Dorsolateral prefrontal cortex (tissue), 122 donors: ENCODE measurements at places on chromosomes 5 and 9. TPM values are rescaled to one million over a fixed set of nuclear protein-coding genes. Genes with fewer than 3 reads are reported as not detected.

Gene SPATA31A3
- total RNA-seq = not detected

Gene SLC44A1
- total RNA-seq = 105 TPM

Gene SERF1A
- total RNA-seq = 2.6 TPM

Gene EQTN
- total RNA-seq = 1.4 TPM

Gene NR5A1
- not detected for total RNA-seq

Gene PCDHB8
- 5.7 TPM for total RNA-seq

Gene RAB14
- total RNA-seq = 85.2 TPM

Gene ADAMTSL2
- total RNA-seq = 20.7 TPM

Gene CXXC5
- total RNA-seq = 107 TPM

Gene UBLCP1
- total RNA-seq = 38.7 TPM

Gene PCDHGA10
- total RNA-seq = 11.9 TPM

Gene ENG
- 10.8 TPM for total RNA-seq

Gene PCDHB15
- 9.7 TPM for total RNA-seq

Gene TMEM252
- not detected for total RNA-seq

Gene DRD1
- 9.8 TPM for total RNA-seq

Gene PCDHA1
- 1.6 TPM for total RNA-seq

Gene SHOC1
- not detected for total RNA-seq

Gene ZNF782
- 16.7 TPM for total RNA-seq

Gene CCDC187
- not detected for total RNA-seq

Gene SPINK6
- not detected for total RNA-seq

Gene ORM2
- total RNA-seq = not detected

Gene CA9
- total RNA-seq = not detected

Gene TLR4
- 19.8 TPM for total RNA-seq

Gene DDX4
- 1.0 TPM for total RNA-seq

Gene IL9
- not detected for total RNA-seq
